ENCODE measurements at places on chromosomes 5 and 9.

- DNase-seq, result no peak
These were observed 20.5 kb upstream of the FGFR4 start for GRCh38 chr5:177066224-177066623.

DNA sequence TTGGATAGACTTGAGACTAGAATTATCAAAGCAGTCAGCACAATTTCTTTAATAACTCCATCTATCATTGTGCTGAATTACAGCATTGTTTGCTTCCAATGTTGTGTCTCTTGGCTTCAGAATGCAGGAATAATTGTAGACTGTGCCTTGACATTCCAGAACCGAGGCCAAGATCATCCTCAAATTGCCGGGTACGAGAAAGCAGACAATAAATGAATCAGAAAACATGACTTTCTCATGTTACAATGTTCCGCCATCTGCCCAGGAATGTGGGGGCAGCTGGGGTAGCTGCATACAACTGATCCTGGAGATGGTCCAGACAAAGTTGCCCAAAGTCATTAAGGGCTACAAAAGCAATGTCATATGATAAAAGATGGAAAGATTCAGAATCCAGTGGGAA is 206.2 kb upstream of the SGCD start:
- DNase-seq, result no peak

DNA sequence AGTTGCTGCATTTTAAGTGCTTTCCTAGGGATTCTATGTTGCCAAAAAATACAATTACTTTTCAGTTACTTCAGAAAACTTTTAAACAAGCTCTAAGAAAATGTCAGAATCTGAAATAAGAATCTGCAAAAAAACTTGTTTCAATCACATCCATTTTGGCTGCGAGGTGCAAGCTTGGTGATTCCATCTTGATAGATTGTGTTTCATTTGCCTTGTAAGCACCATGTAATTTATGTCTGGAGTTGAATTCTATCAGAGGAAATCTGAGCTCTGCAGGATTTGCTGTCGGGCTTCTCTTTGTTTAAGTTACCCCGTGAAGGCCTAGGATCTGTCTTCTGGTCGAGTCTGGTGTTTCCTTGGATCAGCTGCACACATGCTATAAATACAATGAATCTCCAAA is 40.4 kb upstream of the MAN2A1 start:
- DNase-seq, result no peak

- no peak for DNase-seq
These were observed 5.6 kb upstream of the COL23A1 start for GRCh38 chr5:178595750-178596149.

GRCh38 chr5:153490118-153491037 is at the start of gene GRIA1:
Gene GRIA1 (plus strand): TSS chr5:153490670.
- DNase-seq, result no peak

- DNase-seq, result no peak
These were observed 155.6 kb upstream of the IER5L start for GRCh38 chr9:129333617-129334104.

DNA sequence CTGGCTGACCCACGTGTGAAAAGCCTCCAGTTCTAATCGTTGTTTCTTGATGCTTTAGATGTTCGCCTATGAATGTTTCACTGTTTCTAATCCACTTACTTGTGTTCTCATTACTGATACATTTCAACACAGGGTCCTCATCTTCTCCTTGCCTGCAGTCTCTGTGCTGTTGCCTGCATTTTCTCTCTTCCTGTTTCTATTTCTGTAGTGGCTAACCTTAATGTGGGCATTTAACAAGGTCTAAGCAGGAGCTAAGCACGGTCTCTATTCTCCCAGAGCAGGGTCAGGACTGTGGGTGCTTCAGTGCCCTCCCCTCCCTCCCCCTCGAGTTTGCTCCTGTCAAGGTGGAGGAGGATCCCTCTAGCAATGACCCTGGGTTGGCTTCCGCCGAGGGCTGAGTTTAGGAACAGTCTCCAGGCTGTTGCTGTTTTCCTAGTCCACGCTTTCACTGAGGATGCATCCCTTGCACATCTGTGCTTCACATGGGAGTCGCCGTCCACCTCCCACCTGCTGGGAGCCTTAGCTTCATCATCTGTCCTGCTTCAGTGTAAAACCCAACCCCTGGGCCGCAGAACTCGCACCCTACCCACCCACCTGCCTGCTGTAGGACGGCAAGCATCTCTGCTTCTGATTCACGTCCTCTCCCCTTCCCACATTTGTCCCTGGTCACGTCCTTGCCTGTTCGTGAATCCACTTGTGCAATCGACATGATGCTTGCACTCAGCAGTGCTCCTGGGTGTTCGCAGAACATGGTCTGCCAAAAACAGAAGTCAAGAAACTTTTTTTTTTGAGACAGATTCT is 2.4 kb upstream of the EXOC3 start:
- DNase-seq, result no peak

- DNase-seq, result no peak
These were observed 127.0 kb downstream of the GNA14 start for GRCh38 chr9:77521091-77521490.

DNA sequence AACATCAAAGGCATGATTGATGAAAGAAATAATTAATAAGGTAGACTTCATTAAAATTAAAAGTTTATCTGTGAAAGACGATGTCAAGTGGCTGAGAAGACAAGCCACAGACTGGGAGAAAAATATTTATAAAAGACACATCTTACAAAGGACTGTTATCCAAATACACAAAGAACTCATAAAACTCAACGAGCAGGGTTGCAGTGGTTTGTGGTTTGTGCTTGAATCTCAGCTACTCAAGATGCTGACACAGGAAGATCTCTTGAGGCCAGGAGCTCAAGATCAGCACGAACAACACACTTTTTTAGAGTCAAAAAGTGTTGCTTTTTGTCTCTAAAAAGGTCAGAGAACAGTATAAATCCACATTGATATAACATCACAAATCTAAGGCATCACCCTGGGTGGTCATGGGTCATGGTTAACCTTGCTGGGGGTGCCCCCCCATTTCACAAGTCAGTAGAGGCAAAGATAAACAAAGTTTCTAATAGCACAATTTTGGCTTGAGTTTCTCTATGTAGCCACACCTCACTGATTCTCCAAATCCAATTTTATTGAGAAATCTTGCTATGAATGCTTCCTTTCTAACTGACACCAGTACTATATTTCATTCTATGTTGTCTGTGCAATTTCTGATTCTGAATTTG is 342.9 kb upstream of the RPS23 start:
- no peak for DNase-seq

GRCh38 chr5:132327252-132327955 is 33.2 kb downstream of the SLC22A4 start:
- no peak for DNase-seq

DNA sequence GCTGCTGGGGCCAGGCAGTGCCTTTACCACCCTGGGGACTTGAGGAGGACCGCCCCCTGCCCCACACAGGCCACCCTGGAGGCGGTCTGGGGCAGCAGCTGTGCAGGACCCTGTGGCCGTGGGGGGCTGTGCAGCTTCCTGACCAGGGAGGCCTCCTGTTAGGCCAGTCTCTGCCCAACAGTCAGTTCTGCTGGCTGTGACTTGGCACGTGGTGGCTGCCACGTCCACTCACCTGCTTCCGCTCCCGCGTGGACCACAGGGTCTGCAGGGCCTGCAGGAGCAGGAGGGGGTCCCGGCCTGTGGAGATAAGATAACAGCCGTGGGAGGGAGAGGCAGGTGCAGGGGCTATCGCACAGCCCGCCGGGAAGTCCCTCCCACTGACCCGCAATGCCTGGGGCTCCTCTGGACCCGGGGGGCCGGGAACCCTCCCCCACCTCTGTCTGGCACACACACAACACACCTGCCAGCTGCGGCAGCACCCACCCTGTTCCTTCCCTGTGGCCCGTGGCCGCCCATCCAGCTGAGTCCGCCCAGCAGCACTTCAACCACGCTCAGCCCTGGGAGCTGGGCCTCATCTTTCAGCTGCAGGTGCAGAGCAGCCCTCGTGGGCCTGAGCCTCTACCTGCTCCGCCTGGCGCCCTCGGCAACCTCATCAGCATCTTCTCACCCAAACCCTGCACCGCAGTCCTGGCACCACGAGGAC is 39.7 kb downstream of the EXD3 start:
- DNase-seq, result no peak

DNA sequence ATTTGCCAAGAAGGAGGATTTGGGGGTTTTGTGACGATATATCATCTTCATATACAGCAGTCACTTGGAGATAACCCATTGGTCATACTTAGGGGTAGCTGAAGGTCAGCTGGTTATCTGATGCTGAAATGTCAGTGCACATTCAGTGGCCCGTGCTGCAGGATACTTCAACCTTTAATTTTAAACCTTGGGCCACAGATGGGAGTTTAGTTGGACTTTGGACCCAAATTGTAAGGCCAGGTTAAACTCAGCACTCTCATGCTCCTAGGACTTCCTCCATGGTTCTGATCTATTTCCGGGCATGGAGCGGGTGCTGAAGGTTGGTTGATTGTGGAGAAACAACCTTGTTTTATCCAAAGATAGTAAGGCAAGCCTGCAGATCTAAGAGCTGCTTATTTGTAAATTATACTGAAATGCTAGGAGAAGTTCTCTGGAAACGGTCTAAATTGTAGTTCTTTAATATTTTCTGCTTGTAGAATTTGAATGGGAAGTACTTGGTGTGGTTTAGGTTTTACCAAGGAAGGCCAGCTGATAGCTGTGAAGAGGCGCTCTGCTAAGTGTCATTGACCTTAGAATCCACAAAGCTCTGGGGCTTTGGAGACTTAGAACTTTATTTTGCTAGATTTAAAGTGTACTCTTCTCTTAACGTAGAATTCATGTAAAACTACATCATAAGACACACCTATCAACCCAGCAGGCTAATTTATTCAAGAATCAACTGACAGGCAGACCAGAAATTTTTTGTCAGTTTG is 38.6 kb downstream of the SLC44A1 start:
- DNase-seq, result no peak
